Retinal pigment epithelial cell (primary cell): ENCODE measurements at places on chromosomes 3 and 15.

DNA sequence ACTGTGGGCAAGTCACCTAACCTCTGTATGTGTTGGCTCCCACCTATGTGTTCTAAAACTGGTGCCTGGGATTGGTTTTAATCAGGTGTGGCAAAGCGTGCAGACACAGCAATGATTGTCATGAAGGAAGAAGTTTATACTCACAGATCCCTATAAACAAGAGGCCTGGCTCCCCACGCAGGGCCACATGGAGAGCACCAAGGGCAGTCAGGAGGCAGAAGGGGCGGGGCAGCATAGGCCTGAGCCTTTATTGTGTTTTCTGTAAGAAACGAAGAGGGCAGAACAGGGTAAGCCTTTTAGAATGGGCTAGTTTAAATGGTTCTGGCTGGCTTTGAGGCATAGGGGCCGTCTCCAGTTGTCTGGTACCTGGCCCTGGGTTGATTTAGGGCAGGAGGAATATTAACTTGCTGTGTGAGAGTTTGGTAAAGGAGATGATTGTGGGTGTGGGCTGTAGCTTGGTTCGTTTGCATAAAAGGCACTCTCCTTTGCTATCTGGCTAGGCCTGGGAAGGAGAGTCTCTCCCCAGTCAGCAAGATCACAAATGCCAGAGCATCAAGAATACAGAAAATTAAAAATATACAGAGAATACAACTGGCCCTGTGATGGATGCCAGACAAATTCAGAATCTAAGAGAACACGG, 2.2 kb upstream of the FBXW12 start:
- no peak for DNase-seq

DNA sequence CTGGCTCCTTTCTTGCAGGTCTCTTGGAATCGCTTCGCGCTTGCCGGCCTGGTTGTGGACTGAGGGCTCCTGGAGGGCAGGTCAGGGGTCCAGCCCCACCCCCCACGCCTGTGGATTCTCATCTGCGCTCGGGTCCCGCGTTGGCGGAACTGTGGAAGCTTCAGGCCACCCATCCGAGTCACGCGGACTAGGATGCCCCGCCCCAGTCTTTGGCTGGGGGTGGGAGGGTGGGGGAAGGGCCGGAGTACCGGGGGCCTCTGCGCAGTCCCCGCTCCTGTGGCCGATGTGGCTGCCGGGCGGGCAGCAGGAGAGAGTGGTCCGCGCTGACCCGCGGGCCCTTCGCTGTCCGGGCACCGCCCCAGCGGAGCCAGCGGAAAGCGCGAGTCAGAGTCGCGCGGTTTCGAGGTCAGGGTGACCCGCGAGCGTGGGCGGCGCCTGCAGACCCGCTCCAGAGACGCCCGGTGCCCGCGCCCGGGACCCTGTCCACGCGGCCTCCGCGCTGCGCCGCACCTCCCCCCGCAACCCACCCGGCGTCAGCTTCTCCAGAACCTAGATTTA, 114.2 kb downstream of the KLF13 start:
- no peak for DNase-seq

DNA sequence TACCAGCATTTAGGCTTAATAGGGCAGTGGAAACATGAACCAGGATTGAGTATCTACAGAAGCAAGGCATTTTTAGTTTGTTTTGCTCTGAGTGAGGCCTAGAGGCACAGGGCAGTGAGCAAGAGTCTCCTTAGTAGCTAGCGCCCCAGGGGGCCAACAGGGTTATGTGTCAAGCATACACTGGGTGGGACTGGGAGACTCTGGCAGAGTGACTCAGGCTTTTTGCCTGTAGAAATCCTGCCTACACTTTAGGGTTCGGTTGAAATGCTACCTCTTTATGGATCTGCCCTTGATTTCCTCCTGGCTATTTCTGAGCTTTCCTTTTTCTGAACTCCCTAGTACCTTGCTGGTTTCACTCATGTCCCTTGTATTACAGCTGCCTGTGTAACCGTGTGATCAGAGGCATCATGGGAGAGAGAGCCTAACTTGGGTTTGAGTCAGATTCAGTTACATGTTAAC, 72.2 kb downstream of the TOP2B start:
- peak; percentile 58 for DNase-seq

DNA sequence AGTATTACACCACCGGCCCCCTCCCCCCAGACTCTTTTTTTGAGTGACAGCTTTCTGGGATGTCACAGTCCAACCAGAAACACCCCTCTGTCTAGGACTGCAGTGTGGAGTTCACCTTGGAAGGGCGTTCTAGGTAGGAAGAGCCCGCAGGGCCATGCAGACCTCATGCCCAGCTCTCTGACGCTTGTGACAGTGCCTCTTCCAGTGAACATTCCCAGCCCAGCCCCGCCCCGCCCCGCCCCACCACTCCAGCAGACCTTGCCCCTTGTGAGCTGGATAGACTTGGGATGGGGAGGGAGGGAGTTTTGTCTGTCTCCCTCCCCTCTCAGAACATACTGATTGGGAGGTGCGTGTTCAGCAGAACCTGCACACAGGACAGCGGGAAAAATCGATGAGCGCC, 63.6 kb downstream of the AAGAB start:
- DNase-seq = no peak

DNA sequence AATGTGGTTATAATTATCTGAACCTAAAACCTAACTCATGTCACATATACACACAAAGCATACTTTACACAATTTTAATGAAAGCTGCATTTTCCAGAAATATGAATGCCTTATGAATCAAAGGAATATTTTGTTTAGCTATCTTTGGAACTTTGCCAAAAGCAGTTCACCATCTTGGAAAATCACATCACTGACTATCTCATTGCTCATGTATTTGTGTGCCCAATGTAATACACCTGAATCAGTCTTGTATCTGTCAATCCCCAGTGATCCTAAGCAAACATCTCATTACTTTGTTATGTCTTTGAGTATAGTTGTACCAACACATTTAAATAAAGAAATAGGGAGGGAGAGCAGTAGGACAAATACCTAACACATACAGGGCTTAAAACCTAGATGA, 15.6 kb upstream of the CD47 start:
- DNase-seq = no peak

DNA sequence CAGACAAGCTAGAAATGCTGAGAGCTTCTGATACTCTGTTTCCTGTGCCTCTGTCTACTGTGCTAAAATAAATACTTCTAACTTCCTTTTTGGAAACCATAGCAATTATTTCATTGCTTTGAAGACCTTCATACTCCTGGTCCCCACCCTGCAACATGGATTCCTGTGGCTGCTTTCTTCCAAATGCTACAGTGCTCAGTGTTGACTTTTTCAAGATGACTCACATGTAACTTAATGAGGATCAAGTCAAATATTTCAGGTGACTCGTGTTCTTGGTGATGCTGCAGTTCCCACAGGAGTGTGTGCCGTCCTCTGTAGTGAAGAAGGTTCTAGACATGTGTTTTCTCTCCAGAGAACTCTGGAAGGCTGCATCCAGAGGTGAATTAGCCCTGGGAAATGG, 288.6 kb downstream of the CLSTN2 start:
- no peak for DNase-seq

DNA sequence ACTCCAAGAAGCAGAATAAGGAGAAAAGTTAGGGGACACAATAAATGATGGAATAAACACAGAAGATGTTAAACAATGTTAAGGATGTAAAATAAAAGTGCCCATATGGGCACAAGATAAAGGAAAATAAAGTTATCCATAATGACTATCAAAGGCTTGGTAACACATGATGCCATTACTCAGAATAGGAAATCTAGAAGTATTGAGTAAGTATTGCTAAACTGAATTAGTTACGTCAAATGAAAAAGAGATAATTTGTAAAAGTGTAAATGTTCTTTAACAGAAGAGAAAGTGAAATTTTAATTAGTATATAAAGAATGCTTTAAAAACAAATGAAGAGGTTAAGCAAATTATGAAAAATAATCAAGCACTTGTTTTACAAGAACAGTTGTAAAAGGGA, 6.7 kb downstream of the COPS2 start:
- no peak for DNase-seq

GRCh38 chr3:48591886-48592518, 3.1 kb downstream of the COL7A1 start:
- no peak for DNase-seq

DNA sequence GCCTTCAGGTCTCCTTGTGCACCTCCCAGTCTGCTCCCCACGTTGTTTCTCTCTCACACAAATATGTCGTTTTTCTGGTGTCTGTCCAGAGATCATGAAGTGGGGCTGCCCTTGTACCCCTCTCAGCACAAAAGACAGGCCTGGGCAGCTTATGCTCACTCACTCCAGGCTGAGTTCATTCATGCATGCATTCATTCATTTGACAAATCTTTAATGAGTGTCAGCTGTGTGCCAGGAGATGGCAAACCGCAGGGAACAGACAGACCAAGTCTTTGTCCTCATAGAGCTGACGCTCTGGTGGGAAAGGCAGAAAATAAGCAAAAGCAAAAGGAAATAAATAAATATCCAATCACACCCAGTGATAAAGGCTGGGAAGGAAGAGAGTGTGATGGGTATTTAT, 7.6 kb upstream of the TRH start:
- peak; percentile 39 for DNase-seq

DNA sequence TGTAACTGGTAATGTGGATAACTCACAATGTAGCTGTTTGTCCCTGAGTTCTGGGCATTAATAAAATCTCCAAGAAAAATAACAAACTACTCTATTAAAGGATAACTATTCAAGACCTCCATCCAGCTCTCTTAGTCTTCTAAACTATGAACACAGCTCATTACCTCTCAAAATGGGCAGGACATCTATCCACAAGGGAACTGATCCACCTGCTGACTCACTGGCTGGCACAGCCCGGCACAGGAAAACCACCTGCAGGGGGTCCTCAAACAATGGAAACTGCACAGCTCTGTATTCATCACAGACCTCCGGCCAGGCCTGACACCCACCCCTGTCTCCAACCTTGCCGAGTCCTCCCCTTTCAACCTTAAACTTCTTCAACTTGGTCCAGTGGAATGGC, 255.4 kb downstream of the TJP1 start:
- no peak for DNase-seq

- no peak for DNase-seq
Observed at GRCh38 chr3:177429079-177429478, 231.8 kb upstream of the TBL1XR1 start.

GRCh38 chr15:29925227-29926082, 103.2 kb upstream of the TJP1 start:
- DNase-seq = no peak

DNA sequence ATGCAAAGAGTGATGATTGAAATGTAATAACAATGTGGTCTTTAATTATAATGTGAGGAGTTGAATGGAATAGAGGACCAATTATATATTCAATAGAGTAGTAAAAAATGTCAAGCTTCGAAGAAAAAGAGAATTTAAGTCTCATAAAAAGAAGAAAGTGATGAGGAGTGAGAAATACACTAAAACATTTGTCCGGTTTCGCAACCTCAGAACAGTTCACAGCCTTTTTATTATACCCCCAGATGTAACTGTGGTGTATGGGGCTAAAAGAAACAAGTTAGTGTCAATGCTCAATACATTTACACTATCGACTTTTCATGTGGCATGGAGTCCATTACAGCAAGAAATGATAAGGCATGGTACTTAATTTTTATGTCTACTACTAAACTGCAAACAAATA, 386.5 kb upstream of the ATP11B start:
- DNase-seq = no peak

DNA sequence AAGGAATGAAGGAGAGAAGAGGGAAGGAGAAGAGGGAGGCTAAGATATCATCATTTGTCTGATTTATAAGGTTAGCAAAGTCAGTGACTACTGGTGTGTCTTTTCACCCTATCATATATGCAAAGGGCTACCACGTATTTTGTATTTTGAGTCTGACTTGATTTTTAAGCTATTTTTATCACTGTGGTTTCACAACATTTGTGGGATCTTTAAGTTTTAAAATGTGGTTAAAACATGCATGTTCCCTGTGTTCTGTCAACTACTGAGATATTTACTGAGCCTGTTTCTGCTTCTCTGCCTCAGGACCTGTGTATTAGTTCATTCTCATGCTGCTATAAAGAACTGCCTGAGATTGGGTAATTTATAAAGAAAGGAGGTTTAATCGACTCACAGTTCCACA, 22.5 kb upstream of the SPTSSB start:
- DNase-seq = no peak

- DNase-seq = no peak
Observed at GRCh38 chr3:178205740-178206139, 330.5 kb upstream of the KCNMB2 start.

- no peak for DNase-seq
Observed at GRCh38 chr15:101386006-101386405, 91.0 kb upstream of the SNRPA1 start.

DNA sequence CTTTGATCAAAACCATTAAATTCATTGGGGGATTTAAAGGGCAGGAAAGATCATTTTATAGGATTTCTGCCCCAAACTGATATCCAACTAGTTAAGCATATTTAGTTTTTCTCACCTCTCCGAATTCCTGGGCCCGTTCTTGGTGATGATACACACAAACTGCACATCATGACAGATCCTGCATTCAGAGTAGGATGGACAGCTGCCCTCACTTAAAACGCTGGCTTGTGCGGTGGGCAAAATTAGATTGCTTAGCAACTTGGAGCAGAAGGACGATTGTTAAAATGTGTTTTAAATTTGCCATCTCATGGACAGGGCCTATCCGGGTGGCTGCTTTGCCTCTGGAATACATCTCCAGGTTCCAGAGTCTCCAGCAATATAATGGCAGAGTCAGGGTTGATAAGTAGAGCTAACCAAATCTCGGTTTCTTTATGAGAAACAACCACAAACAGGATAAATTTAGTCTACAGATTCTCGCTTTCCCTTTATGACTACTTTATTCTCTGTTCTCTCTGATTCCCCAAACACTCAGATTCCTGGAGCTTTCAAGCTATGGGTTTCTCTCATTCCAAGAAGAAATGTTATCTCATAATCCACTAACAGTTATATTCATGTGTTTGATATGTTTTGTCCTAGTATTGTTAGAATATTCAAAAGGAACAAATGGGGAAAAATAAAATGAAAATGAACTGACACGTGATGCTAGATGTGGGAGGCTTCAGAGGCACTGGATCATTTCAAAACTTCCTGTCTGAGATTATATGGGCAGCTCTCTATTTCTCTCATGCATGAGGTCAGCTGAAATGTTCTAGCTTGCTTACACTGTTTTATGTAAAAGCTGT, 1014.1 kb upstream of the SEMA6D start:
- no peak for DNase-seq

DNA sequence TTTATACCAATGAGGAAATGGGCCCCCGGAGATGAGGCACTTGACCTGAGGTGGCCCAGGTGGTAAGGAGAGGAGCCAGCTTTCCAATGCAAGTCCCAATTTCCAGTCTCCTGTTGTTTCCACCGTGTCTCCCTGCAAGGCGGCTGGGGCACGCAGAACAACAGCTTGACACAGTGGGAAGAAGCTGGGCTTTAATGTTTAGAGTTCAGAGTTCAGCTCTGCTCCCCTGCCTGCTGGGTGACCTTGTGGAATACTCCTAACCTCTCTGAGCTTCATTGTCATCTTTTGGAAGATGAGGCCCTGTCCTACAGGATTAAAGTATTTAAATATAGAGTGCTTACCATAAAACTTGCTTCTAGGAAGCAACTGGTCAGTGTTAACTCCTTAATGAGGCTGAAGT, 80.3 kb downstream of the SMAD3 start:
- DNase-seq = no peak

DNA sequence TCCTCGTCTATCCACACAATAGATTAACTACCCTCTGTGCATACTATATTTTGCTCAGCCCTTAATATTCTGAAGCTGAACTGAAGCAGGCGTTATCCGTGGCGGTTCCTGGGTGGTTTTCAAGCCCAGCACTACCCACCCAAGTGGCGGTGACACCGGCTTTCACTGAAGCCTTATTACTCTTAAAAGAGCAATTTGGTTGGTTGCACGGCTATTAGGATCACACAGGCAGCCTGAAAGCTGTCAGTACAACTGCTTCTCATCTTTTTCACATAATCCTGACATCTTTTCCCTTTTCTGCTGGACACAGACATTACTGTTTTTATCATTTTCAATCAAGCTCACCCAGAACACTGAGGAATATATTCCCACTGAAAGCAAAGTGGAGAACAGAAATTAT, 525.3 kb upstream of the ZNF717 start:
- DNase-seq = no peak
